ENCODE measurements at places on chromosomes 4 and X. TPM values are rescaled to one million over a fixed set of nuclear protein-coding genes. Genes with fewer than 3 reads are reported as not detected.

Gene DDX60
- polyA plus RNA-seq: 1.2 TPM

Gene PPEF2
- polyA plus RNA-seq: not detected

DNA sequence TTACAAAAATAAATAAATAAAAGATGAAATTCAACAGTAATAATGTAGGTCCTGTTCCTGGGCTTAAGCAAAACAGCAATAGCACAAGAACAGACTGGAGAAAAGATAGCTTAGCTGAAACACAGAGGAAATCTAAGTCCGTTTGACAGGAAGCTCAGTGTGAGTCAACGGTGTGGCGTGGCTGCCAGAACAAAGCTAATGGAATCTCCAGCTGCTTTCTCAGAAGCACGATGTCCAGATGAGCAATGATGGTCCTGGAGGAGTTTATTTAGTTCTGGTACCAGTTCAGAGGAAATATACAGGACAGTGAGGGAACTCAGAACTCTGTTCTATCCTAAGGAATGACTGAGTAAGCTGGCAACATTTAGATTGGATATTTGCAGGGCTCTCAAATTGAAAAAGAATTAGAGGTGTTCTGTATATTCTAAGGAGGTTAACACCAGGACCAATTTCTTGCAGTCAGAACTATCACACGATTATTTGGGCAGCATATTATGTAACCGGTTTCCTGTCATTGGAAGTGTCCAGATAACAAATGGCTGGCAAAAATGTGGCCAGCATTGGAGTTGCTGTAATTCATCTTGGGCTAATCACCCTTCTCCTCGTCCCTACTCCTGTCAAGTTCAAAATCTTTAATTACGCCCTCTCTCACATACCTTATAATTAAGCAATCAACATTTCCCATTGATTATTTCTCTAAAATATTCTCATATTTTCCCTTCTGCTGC, 12.7 kb downstream of the GAB3 start:
- no peaks in the 10 kb centered on the region for H3K36me3 ChIP-seq
- H3K27me3 ChIP-seq: no peaks in the 10 kb centered on the region
- H3K4me1 ChIP-seq: no peaks in the 10 kb centered on the region
- no peak overlapping the region for H3K4me3 ChIP-seq
- no peak for DNase-seq
- no peak overlapping the region for H3K27ac ChIP-seq

- no peaks in the 10 kb centered on the region for H3K27me3 ChIP-seq
- no peak overlapping the region for H3K27ac ChIP-seq
- H3K4me3 ChIP-seq: no peak overlapping the region
- no peaks in the 10 kb centered on the region for H3K36me3 ChIP-seq
Observed at GRCh38 chr4:8762356-8762755, 109.3 kb downstream of the HMX1 start.

DNA sequence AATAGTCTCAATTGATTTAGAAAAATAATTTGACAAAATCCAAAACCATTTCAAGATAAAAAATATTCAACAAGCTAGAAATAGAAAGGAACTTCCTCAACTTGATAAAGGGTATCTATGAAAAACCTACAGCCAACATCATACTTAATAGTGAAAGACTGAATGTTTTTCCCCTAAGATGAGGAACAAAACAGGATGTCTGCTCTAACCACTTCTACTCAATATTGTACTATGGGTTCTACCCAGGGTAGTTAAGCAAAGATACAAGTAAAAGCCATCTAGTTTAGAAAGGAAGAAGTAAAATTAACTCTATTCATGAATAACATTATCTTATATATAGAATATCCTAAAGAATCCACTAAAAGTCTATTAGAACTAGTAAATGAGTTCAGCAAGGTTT, 21.5 kb upstream of the SYTL5 start:
- no peaks in the 10 kb centered on the region for H3K4me1 ChIP-seq
- no peak overlapping the region for H3K4me3 ChIP-seq
- H3K36me3 ChIP-seq: no peaks in the 10 kb centered on the region
- DNase-seq: no peak
- H3K27ac ChIP-seq: no peak overlapping the region
- H3K27me3 ChIP-seq: peaks cover 4% of the 10 kb centered on the region

- no peaks in the 10 kb centered on the region for H3K27me3 ChIP-seq
- H3K4me1 ChIP-seq: no peaks in the 10 kb centered on the region
- no peak overlapping the region for H3K4me3 ChIP-seq
- no peak for DNase-seq
- H3K36me3 ChIP-seq: no peaks in the 10 kb centered on the region
- no peak overlapping the region for H3K27ac ChIP-seq
Observed at GRCh38 chrX:138886769-138887168, 175.3 kb upstream of the FGF13 start.

DNA sequence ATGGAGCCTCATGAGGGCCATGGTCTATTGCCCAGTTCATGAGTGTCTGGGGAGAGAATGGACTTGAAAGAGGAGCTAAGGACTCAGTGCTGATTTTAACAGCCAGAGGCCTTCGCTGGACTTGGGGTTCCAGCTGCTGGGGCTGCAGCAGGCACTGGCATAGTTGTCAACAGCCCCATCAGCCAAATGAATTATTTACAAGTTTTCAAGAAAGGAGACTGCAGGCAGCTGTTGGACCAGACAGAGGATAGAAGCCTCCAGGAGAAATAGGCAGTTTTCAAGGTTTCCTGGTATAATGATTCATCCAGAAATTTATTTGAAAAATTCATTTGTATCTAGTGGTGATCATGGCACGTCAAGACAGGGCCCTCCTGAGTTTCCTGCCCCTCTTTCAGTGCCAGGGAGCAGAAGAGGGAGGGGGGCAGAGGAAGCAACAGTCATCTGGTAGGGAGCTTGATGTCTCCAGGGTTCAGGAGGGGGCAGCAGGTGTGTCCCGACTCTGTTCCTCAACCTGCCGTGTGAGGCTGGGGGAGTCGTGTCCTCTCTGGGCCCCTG, 63.1 kb upstream of the GPR78 start:
- no peak overlapping the region for H3K27ac ChIP-seq
- no peaks in the 10 kb centered on the region for H3K4me1 ChIP-seq
- H3K27me3 ChIP-seq: no peaks in the 10 kb centered on the region
- DNase-seq: no peak

Data from pancreas (tissue), 10 donors.